ENCODE measurements at places on chromosomes 6 and 20.

DNA sequence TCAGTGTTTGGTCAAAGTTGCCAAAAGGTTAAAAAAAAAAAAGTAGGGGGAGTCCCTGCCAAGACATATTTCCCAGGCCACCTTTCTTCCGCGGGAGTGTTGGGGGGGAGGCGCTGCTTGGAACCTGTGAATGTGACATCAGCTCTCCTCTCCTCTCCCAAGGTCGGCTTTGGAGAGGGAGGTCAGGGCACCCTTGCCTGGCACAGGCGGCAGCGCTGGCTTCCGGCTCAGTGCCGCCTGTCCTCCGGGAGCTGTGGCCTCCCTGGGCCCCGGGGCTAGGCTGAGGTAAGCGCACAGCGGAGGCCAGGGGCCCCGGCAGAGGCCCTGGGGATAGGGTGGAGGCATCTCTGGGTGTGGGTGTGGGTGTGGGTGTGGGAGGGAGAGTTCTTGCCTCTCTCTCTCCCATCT lies 1.9 kb upstream of the EDN1 start:
- no peak for DNase-seq

DNA sequence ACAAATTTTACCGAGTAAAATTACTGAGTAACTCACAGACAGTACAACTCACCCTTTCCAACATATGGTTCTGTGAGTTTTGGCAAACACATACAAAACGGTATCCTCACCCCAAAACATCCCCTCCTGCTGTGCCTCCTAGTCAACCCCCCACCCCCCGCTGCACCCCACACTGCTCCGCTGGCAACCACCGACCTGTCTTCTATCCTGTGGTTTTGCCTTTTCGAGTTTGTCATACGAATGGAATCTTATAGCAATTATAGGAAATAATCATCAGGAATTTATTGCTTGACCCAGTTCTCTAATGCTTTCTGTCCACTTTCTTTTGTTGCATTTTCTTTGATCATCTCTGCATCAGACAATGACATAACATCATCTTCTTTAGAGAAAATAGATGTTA lies 312.3 kb downstream of the KIF16B start:
- peak; percentile 69 for DNase-seq

GRCh38 chr6:140380427-140381218 lies 1006.2 kb upstream of the CITED2 start:
- peak; percentile 55 for DNase-seq

DNA sequence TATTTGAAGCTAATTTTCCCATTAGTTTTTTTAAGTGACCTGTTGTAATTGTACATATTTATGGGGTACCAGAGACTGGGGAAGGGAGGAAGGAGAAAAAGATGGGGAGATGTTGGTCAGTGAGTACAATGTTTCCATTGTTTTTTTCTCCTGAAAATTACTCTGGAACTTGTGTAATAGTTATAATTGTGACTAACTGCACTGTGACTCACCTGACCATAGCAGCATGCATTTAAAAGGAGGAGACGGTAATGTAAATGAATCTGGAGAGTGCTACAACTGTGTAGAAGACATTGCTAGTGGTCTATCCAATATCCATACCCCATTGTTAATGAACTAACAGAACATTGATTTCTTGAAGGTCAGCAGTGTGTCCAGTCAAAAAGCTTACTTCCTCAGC lies 133.4 kb downstream of the RFPL4B start:
- peak; percentile 67 for DNase-seq

- peak; percentile 38 for DNase-seq
Observed at GRCh38 chr6:50030777-50031562, 9.2 kb upstream of the DEFB110 start.

- DNase-seq: peak; percentile 79
Observed at GRCh38 chr6:84804720-84805119, 40.3 kb upstream of the TBX18 start.

Measured in HCEC 1CT (cell line).